ENCODE measurements at places on chromosomes 6 and 20.
A peak's percentile ranks its signal among the peaks of the same experiment; 100 is the strongest.

GRCh38 chr6:85679445-85680123, 36.9 kb upstream of the SYNCRIP start:
- no peak for DNase-seq

DNA sequence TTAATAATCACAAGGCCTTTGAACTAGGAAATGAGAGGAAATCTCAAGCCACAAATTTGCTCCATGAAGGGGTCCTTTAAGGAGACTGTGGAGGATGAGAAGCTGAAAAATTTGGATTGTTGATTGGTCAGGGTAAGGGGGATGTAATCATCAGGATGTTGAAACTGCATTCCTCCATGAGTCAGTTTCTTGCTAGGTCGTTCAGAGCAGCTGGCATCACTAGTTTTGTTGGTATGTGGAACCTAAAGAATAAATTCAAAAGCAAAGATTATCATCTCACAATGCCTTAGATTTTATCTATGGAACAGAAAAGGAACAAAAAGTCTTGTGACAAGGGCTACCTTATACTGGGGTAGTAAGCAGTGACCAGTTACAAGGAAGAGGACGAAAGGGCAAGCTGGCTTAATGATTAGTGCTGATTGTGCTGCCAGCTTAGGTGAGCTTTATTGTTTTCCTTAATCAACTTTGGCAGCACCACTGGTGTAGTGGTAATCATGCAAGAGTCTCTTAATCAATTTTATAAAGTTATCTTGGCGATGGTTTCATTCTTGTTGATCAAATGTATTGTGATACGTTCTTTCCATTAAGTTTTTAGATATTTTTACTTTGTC, 36.6 kb downstream of the CRISP2 start:
- no peak for DNase-seq

DNA sequence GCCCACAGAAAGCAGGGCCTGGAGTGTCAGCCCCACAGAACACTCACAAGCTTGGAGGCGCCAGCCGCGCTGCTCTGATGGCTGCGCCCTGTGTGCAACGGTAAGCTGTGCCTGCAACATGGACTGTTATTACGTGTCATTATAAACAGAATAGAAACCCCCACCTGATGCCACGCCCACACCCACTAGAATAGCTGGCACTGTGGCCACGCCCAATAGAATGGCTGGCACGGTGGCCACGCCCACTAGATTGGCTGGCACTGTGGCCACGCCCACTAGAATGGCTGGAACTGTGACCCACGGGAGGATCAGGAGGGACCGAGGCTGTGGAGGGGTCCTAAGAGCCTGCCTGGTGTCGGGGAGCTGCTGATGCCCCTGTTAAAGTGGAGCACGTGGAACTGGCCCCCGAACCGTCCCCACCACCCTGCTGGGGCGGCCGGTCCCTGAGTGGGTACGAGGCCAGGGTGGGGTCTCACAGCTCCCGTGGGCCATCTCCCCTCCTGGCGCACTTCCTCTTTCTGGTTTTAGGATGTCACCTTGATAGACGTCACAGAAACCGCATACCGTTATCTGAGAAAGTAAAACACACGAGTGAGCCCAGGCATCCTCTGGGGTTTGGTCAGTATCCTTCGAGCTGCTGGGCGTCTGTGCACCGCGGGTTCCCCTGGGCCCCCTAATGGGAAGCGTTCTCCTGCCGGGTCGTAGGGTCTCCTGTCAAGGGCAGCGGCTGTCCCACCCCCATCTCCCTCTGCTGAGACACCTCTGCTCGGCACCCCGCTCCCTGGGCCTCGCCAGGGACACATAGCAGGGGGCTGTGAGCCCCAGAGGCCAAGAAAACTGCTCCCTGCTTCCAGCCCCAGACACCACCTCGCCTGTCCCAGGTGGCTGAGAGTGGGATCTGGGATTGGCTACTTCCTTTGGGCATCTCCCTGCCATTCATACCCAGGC, 25.4 kb downstream of the SLC17A9 start:
- DNase-seq: peak; percentile 51

GRCh38 chr6:70424291-70424690, 11.0 kb downstream of the FAM135A start:
- no peak for DNase-seq

GRCh38 chr6:129684323-129684884, 25.6 kb downstream of the ARHGAP18 start:
- DNase-seq: no peak

DNA sequence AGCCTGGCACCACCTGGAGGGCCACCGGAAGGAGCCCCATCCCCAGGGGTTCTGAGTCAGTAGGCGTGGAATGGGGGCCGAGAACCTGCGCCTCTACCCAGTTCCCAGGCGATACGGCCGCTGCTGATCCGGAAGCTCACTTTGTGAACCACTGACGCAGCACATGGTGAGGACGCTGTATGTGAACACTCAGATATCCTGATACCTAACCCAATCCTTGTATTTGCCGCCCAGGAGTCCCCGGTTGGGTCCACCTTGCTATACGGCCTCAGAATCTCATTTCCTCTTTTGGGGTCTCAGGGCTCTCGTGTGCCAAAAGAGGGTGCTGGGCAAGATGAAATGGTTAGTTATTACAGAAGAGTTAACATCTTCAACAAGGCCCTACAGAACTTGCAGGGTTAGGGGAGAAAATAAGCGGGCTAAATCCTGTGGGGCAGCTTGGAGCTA, 604 bp upstream of the RAB5IF start:
- peak; percentile 22 for DNase-seq

DNA sequence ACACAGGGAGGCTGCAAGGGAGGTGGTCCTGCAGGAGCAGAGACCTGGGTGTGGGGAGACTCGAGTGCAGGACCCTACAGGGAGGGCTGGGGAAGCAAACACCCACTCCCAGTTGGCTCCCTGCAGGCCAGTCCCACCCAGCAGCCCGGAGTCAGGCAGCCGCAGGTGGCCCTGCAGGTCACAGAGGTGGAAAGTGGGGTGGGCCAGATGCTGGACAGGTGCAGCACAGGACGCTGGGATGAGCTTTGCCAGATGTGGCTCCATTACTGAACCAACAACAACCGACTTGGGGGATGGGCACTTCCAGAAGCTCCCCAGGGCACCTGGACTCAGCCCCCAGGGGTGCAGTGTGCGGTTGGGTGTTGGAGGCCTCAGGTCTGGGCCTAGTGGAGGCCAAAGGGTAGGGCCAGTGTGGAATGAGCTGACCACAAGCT, 26.6 kb upstream of the MYT1 start:
- no peak for DNase-seq

DNA sequence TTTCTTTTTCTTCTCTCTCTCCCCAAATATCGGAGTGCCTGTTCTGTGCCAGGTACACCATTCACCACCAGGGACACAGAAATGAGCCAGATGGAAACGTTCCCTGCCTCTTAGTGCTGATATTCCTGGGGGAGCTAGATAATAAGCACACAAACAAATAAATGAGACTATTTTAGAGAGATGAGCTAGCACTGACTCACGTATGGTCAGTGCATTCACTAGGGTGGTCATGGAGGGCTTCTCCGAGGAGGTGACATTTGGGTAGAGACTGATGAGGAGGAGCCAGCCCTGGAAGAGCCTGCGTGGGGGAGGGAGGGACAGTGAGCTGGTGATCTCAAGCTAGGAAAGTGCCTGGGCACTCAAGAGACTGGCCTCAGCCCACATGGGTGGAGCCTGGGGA, 252.3 kb upstream of the KCNG1 start:
- no peak for DNase-seq

GRCh38 chr6:157881342-157881741, 58.3 kb downstream of the SNX9 start:
- DNase-seq: no peak

DNA sequence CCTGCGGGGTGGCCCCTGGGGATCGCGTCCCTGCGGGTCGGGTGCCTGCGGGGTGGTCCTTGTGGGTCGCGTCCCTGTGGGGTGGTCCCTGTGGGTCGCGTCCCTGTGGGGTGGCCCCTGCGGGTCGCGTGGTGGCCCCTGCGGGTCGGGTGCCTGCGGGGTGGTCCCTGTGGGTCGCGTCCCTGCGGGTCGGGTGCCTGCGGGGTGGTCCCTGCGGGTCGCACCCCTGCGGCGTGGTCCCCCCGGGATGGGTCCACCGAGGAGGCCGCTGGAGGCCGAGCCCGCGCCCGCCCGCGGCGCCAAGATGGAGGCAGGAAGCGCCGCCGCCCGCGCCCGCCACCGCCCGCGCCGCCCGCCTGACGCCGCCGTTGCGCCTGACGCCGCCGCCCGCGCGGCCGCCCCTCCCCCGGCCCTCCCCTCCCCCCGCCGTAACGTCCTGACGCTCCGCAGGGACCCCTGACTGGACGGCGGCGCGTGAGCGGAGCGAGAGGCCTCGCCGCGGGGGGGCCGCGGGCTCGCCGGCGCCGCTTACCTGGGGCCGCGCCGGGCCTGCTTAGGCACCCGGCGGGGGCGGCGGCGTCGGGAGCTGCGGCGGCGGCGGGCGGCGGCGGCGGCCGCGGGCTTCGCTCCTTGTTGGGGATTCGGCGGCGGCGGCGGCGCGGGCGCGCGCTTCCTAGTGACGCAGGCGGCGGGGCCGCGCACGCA, at the start of gene GMEB2:
TSS of gene GMEB2 (minus strand) at position 678 of the 705 bp plus-strand sequence. CDS start 7,704 bp downstream, outside the sequence.
- DNase-seq: peak; percentile 35

Data from stimulated activated CD4-positive, alpha-beta T cell treated with anti-CD3 and anti-CD28 coated beads, TNF-alpha, amount 100 ng/mL, for 1 hour (primary cell).